ENCODE measurements at places on chromosomes 5 and 9.
A peak's percentile ranks its signal among the peaks of the same experiment; 100 is the strongest.

GRCh38 chr9:76650692-76651091 is 113.5 kb upstream of the PCA3 start:
- no peak for DNase-seq

- no peak for DNase-seq
These were observed at the start of gene RANBP17 for GRCh38 chr5:170861917-170862766. RANBP17 (plus strand) TSS chr5:170862018.

DNA sequence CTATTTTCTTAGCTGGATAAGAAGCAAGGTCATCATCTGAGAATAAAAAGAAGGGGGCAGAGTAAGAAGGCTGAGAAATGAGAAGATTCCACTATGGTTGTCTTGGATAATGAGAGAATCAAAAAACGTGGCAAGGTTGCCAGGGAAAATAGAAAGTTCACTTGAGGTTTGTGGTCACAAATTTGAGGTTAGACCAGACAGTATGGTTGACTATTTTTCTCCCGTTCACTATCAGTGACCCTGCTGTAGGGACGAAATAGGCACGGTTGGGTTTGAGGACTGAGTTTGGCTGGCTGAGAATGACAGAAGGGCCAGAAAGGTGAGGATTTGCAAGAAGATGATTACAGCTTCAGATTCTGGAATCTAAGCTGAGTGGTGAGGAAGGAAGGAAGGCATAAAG is 266.0 kb upstream of the ZNF462 start:
- no peak for DNase-seq

DNA sequence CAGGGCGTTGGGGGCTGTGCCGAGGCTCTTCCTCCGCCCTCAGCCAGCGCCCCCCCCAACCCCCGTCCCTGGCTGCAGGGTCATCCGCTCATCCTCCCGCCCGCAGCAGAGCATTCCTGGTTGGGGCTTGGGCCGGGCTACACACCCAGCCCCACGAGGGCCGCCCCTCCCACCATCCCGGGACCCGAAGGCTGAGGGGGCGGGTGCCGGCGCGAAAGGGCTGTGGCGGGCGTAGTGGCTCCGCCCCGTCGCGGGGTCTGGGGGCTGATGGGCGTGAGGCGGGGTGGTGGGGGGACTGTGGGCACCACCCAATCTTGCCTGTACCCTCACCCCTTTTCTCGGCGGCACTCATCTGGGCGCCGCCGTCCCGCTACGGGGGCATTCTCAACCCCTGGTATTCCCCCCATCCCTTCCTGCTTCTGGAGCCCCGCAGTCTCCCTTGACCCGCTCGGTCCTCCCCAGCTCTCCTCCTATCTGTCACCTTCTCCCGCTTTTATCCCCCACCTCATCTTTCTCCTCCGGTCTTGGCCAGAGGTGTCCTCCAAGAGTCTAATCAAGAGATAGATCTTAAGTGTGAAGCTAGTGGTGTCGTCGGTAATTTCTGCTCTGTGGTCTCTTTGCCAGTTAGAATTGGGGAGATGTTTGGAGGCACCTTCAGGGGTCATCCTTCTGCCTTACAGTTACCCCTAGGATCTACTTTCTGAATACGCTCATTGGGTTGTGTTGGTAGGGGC is 1.6 kb downstream of the FER start:
- DNase-seq: peak; percentile 16

GRCh38 chr9:135076143-135076875 is 11.2 kb upstream of the OLFM1 start:
- no peak for DNase-seq

- DNase-seq: no peak
These were observed 15.0 kb downstream of the NPR3 start for GRCh38 chr5:32726086-32726557.

- no peak for DNase-seq
These were observed 239.9 kb upstream of the PANK3 start for GRCh38 chr5:168819004-168819621.

DNA sequence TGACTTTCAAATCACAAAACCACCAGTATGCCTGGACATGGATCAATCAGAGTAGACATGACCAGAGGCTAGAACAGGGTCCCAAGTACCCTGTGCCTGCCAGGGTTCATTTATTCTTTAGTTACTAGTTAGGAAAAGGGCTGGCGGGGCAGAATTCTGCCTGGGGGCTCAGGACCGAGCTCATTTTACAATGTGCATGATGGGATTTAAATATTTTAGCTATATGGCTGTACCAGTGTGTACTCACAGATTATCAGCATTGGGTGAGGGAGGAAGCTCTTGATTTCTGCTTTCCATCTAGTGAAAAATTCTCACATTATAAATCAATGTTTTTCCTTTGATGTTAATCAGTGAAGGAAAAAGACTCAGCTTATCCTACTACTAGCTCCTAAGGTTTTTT is 1511.1 kb downstream of the EFNA5 start:
- DNase-seq: no peak

- no peak for DNase-seq
These were observed 55.2 kb upstream of the FYB1 start for GRCh38 chr5:39274398-39275085.

- DNase-seq: no peak
These were observed 365.1 kb upstream of the TRPC7 start for GRCh38 chr5:136730426-136730825.

- DNase-seq: no peak
These were observed 338.6 kb downstream of the TMEM38B start for GRCh38 chr9:106032978-106033377.

- DNase-seq: no peak
These were observed 56.1 kb downstream of the SAXO1 start for GRCh38 chr9:18976709-18977531.
